ENCODE measurements at places on chromosomes 3 and 15.

DNA sequence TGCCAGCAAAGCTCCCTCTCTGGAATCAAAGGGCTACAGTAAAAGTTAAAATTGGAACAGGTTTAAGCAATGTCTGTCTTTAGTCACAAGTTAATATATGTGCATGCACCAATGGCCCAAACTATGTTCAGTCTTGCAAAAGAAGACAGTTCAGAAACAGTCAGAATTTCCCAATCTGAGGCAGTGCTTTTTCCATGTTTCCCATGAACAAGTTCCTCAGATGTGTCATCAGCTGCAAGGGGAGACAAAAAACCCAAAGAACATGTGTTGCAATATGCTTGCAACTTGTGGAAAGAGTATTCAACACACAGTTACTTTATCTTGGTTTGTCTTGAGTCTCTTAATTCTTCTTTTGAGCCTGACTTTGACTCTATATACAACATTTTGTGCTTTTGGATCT is 148.4 kb downstream of the USP13 start:
- peak; percentile 91 for DNase-seq

DNA sequence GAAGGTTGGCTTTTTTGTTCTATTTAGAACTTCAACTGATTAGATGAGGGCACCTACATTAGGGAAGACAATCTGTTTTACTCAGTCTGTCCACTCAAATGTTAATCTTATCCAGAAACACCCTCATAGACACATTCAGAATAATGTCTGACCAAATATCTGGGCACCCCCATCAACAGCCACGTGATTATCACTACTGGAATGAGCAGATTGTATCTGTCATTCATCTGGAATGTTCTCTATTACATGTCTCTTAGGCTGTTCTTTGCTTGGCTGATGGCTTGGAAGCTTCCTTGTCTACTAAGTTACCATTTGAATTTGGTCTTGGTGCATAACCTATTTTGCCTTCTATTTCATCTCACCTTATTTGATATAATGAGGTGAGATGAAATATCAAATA is 15.7 kb upstream of the LRRC58 start:
- peak; percentile 40 for DNase-seq

DNA sequence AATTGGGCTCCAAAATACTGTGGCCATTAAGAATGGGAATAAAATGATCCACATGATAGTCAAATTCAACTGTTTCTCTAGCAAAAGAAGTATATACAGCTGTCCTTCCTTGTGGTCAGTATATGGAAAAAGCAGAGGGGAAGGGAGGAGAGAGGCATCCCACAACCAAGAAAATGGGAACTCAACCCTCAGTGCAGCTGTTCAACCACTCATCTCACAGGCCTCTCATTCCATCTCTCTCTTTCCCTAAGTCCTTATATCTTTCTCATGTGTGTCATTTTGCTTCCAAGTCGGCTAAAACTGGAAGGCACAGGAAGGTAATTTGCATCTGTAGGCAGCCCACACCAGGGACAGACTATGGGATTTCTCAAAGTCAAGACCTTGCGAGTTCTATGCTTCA is 27.5 kb downstream of the AVEN start:
- DNase-seq = peak; percentile 99

DNA sequence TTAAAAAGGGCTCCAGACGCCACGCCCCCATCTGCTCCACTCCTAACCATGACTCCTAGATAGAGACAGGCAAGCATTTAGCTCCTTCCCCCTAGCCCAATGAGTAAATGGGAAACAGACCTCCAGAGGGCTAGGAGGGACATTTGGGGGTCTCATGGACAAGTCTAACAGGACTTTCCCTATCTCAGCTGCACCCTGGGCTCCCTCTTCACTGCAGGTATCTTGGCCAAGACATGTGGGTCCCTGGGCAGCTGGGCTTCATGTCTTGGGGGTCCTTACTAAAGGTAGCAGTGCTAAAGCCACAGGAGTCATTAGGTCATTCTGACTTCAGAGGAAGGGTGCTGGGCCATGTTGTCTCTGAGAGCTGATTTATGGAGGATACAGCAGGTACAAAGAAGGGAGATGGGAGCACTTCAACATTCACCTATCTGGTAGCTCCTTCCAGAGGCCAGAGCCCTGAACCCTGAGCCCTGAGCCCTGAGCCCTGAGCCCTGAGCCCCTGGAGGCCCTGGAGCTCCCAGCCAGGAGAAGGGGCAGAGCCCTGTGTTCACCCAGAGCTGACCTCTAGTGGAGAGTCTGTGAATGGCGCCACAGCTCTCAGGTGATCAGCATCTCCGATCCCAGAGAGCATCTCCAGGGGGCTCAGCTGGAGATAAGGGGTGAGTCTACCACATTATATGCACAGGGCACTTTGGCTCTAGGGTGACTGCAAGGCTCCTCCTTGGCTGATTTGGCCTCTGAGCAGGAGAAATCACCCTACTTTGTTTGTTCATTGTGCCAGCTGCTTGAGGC is 40.1 kb upstream of the EPHB1 start:
- peak; percentile 28 for DNase-seq

DNA sequence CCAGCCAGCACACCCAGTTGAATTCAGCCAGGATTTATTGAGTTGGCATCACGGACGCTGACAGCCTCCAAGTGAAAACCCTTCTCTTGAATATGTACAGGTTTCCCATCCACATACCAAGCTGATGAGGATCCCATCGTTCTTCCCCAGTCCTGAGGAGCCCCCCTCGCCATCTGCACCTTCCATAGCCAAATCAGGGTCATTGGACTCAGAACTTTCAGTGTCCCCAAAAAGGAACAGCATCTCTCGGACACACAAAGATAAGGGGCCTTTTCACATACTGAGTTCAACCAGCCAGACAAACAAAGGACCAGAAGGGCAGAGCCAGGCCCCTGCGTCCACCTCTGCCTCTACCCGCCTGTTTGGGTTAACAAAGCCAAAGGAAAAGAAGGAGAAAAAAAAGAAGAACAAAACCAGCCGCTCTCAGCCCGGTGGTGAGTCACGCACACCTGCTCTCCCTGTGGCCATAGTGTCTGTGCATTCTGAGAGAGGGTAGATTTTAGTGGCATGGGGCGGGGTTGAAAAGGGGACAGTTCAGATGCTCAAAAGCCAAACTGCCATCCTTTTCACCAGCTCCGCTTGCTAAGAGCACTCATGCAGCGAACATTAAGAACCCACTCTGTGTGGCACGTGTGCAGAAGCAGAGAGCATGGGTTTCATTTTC is 51.2 kb downstream of the KLHL25 start:
- DNase-seq = peak; percentile 55

- peak; percentile 32 for DNase-seq
Observed at GRCh38 chr3:130609166-130609979, 92.4 kb downstream of the COL6A6 start.

DNA sequence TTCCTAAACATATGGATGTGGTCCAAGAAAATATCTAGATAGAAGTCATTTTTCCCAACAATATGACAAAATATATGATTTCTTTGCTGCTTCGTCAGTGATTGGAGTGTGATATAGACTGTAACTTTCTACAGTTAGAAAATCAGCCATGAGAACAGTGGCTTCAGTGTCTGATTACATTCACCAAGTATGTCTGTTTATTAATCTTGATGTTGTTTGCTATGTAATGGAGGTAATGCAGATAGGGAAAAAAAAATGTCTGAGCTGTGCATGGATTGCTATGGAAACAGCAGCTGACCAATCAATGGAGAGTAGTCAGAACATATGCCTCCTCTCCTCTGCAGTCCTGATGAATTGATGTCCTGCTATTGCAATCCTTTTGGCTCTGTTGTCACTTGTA is 72.3 kb upstream of the GAP43 start:
- DNase-seq = no peak

- DNase-seq = no peak
Observed at GRCh38 chr15:74519311-74519710, 21.7 kb upstream of the ARID3B start.

DNA sequence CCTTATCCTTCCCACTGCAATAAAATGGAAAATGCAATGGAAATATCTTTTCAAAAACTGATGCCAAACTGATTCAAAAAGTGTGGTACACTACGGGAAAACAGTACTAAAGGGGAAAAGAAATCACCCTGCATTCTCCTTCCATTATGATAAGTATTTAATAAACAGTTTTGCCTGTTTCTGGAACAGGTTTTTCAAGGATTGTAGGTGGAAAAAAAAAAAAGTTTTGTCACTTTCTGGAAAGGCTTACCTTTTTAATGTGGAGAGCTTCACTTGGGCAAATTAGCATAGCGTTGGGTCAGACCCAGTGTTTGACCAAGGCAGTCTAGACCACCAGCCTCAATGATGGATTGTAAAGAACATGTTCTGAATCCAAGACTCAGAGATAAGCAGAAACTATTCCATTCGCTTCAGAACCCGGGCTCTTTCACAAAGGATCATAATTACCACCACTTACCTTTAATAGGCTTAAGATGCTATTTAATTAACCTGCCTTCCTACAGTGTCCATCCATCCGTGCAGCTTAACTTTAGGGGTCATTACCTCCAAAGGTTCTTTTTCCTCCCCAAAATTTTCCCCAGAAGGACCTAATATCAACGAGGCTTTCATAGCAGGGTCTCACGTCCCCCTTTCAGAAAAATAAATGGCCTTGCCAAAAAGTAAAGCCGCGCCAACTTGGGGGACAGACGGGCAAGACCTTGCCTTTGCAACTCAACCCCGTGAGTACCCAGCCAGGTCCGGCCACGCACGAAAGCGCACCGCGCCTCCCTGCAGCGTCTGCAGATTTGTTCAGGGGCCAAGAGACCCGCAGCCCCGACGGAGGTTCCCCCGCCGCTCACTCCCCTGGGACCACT is 1.0 kb downstream of the DCBLD2 start:
- no peak for DNase-seq

- no peak for DNase-seq
Observed at GRCh38 chr3:127572735-127573134, 17.8 kb downstream of the TPRA1 start.

DNA sequence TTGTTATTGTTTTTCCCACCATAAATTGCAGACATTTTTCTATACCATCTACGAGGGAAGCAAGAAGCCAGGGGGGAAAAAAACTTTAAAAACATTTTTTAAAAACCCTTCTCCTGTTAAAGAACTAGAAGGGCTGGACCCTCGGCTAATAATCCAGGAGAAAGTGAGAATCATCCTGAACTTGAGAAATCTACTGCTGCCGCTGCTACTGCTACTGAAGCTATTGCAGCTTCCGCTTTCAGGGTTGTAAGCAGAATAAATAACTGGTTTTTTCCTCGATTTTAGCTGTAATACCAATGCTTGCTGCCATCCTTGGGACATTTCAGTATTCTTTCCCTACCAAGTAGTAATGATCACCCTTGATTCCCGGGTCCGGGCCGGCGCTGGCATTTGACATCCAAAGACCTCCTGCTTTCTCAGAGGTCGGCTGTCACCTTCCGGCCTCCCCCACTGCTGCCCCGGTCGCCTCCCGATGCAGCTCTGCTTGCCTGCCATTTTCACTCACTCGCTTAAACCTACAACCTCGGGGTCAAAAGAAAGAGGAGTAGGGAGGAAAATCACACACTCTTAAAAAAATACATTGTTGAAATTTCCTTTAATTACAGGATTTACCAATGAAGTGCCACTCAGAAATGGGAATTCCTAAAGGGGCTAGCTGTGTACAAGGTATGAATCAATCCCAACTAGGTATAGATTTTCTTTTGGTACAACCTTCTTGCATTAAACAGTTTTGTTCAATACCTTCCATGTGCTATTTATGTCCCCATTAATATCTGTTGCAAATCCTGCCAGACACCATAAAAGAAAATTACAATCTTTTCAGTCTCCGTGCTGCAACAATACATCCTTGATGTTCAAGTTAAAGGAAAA is 674 bp upstream of the MECOM start:
- DNase-seq = no peak

GRCh38 chr3:55264919-55265318 is 222.2 kb downstream of the WNT5A start:
- peak; percentile 21 for DNase-seq

DNA sequence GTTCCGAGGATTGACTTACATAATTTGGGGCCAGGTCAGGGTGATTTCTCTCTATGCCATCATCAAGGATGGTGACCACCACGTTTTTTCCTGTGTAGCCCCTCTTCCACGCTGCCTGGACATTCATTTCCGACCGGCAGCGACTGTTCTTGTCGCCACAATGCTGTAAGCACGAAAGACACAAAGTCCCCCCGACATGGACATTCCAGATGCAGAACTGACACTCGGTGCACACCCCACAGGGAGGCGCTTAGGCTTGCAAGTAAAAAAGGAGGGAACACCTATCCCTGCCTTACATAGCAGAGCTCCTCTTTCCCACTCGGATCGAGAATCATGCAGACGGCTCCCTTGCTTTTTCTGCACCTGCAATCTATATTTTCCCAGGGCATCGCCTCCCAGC is 58.2 kb downstream of the PCSK6 start:
- no peak for DNase-seq

DNA sequence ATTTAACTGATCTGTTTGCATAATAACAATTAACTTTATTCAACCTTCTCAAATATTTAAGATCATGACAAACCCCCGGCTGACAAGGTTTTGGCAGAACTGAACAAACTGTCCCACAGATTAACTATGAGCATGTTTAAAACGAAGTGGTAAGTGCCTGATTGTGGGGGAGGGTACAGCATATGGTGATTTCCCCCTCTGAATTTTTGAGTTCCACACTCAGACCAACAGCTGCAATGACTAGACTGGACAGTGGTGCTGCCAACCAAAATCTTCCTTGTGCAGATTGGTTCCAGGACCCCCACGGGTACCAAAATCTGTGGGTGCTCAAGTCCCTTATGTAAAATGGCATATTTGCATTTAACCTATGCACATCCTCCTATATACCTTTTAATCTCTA is 449.5 kb downstream of the SHQ1 start:
- DNase-seq = peak; percentile 48

DNA sequence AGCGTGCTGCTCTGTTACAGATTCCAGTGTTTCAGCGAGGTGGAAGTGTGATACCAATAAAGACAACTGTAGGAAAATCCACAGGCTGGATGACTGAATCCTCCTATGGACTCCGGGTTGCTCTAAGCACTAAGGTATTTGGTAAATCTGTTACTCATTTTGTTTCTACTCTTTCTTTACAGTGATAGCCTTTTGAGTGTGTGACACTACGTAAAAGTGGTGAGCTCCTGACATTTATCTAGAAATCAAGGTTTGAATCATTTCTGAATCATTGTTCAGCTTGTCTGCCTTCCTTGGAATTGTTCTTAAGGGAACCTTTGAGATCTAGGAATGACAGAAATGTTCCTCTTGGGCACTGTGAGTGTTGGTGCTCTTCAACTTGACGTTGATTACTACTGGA is 11.2 kb upstream of the CAPN3 start:
- no peak for DNase-seq

DNA sequence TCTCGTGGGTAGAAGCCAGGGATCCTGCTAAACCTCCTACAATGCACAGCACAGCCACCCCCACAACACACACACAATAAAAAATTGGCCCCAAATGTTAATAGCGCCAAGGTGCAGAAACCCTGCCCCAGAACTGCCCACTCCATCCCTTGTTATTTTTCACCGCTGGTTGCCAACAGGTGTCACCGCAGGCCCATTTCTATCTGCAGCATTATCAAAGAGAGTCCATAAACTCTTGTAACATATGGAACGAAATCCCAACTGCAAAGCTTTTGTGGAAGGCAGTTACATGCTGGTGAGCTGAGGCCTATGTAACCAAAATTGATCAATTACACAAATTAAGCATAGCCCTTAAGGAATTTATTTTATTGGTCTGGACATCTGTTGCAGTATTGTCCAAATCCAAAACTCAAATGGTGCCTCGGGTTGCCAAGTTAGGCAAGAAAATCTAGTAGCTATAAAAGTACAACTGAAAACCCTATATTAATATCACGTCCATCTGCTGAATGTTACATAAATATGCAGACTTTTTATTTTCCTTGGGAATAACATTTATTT is 66.2 kb downstream of the SAMMSON start:
- no peak for DNase-seq

Measured in LHCN-M2 (cell line).